ENCODE measurements at places on chromosomes 7 and 10.

DNA sequence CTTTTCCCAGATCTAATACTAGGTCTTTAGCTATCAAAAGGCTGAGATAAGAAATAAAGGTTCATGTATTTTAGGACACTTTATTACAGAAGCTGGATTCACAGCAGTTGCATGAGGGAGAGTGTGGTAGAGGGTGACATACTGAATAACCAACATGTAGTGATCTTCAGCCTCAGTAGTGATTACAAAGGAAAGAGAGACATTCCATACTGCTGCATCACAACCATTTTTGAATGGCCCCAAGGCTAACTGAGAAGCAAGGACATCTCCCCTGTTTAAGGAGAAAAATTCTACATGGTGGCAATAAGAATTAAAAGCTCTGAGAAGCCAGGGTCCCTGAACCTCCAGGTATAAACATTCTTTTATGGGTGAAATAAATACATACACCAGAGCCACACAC lies 35.3 kb downstream of the COG5 start:
- no peak for DNase-seq

- no peak for DNase-seq
These were observed 339.0 kb downstream of the RNLS start for GRCh38 chr10:88243836-88244730.

DNA sequence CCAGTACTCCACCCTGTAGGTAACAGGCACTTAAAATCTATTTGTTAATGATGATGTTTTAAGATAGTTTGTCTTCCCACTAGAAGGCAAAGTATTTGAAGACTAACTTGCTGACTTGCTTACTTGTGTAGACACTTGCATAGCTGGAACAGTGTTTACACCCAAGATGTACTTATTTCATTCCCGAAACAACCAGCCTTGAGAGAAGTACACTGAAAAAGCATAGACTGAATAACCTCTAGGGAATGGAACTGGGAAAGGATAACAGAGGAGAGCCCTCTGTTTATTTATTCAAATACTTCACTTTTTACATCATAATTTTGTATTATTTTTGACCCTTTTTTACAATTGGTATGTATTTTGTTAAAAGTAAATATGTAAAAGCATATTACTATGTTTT lies 33.1 kb upstream of the TMEM26 start:
- no peak for DNase-seq

- no peak for DNase-seq
These were observed 5.5 kb downstream of the CYP2W1 start for GRCh38 chr7:988426-988911.

- DNase-seq: no peak
These were observed 55.0 kb upstream of the DUSP5 start for GRCh38 chr10:110442746-110443145.

- no peak for DNase-seq
These were observed 131.5 kb downstream of the SORBS1 start for GRCh38 chr10:95429639-95430038.

DNA sequence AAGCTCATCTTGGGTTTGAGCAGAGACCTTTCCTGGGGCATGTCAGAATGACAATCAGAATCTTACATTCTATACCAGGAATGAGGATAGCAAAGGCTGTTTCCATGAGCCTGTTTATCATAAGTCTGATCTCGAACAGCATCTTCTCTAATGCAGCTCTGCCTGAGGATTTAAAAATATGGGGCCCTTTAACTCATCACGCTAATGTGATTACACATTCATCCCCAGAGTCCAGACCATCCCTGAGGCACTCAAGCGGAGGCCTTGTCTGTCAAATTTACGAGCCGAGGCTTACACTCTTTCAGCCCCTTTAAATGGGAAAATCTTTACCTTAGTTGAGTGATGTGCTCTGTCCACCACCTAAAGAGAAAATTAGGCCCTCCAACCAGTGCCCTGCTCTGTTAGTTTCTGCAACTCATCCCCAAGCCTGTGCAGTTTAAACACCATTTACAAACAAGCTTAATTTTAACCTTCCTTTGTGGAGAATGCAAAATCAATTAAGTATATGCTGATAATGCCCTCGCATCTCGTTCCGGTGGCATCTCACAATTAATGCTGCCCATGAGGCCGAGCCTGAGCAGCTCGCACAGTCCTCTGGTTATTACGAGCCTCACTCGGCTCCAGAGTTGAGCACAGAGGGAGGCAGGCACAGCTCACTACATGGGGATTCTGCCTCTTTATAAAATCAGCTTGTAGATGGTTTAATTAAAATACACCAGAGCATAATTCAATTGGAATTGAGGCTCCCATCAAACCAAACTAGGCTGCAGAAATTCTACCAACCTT lies 16.0 kb downstream of the CHST15 start:
- no peak for DNase-seq

GRCh38 chr7:55970978-55971377 lies 6.6 kb downstream of the NIPSNAP2 start:
- DNase-seq: no peak
